Ovary (tissue), 10 donors: ENCODE measurements at places on chromosomes 3 and 15.
A peak's percentile ranks its signal among the peaks of the same experiment; 100 is the strongest.

- no peak for DNase-seq
Measured at GRCh38 chr3:20573175-20573574, 387.2 kb upstream of the SGO1 start.

DNA sequence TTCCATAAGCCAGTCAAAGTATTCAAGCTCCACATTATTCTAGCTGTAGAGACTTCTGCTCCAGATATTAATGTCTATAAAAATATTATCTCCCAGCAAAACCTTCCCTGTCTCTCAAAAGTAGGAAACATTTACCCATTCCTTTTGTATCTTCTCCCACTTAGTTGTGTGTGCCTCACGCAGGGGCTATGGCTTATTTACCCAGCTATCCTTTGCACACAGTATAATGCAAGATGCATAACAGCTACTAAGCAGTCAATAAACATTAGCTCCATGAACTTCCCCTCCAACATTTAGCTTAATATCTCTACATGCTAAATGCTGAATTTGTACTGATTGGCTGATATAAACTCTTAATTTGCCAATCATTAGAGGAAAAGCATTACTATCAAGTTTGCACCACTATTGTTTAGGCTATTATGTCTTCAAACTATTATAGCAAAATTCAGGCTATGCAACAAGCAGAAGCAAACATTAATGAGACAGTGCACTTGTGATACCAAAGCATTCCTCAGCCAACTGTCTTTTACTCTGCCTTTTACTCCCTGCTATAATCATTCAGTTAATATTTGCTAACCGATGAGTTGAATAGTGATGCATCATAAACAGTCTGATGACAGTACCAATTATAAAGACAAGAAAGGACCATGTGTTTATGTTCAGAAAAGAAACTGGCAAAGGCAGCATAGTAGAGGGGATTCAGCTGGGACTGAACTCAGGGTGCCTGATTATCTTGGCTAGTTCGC lies 81.2 kb downstream of the PLCH1 start:
- no peak for DNase-seq

DNA sequence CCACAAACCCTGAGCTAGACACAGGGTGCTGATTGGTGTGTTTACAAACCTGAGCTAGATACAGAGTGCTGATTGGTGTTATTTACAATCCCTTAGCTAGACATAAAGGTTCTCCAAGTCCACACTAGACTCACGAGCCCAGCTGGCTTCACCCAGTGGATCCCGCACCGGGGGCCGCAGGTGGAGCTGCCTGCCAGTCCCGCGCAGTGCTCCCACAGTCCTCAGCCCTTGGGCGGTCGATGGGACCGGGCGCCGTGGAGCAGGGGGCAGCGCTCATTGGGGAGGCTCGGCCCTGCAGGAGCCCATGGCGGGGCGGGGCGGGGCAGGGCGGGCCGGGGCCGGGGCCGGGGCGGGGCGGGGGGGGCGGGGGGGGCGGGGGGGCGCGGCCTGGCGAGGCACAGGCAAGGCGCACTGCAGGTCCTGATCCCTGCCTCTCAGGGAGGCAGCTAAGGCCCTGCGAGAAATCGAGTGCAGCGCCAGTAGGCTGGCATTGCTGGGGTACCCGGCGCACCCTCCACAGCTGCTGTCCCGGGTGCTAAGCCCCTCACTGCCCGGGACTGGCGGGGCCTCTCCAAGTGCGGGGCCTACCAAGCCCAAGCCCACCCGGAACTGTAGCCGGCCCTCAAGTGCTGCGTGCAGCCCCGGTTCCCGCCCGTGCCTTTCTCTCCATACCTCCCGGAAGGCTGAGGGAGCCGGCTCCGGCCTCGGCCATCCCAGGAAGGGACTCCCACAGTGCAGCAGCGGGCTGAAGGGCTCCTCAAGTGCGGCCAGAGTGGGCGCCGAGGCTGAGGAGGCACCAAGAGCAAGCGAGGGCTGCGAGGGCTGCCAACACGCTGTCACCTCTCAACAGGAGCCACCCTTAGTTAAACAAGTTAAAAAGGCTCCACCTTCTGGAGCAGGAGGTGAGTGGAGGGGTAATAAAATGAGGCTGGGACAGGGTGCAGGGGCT lies 9.8 kb upstream of the TMEM40 start:
- DNase-seq: no peak

- peak; percentile 49 for DNase-seq
Measured at GRCh38 chr15:81337713-81338157, 13.8 kb upstream of the STARD5 start.

DNA sequence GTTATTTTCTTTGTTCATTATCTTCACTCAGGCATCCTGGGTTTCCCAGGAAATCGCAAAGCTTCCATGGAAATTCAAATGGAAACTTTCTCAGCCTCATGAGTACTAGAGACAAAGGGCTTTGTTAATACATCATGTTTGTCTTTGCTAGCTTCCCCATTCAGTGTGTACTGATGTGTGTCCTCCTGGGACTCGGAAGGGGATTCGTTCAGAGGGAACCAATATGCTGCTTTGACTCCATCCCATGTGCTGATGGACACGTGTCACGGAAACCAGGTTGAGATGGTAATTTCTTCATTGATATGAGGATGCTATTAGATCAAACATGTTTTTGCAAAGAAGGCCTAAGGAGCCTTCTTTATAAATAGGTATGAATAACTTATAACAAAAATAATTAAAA lies 87.0 kb upstream of the KCNAB1 start:
- no peak for DNase-seq

DNA sequence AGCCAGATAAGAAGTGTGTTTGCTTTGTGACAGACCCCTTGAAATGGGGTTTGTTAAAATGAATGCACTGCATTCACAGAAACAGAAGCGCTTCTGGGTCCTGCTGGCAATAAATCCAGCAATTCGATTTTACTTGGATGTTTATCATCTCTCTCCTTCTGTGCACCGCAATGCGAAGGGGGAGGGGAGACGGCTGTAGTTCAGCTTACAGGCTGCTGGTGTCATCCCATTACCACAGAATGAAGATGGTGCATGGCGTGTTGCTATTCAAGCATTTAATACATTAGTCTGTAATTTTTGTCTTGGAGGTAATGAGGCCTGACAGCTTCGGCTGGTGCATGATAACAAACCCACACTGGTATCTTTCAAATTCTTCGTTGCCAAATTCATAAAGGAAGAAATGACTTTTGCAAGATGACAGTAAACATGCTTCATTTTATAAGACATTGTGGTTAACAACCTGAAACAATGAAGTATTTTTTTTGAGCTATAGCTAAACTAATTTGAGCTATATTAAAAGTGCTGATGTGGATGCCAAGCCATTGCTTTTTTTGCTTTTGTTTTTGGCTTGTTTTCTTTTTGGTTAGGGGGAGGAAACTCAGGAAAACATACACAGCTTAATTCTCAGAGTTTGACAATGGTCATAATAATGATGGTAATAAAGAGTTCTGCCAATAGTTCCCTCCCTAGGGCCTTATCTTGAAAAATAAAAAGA lies 418.3 kb downstream of the OTOL1 start:
- DNase-seq: peak; percentile 33

GRCh38 chr3:29933802-29934490 lies 653.1 kb downstream of the RBMS3 start:
- DNase-seq: no peak

- DNase-seq: no peak
Measured at GRCh38 chr3:124774327-124774718, 44.1 kb downstream of the UMPS start.

DNA sequence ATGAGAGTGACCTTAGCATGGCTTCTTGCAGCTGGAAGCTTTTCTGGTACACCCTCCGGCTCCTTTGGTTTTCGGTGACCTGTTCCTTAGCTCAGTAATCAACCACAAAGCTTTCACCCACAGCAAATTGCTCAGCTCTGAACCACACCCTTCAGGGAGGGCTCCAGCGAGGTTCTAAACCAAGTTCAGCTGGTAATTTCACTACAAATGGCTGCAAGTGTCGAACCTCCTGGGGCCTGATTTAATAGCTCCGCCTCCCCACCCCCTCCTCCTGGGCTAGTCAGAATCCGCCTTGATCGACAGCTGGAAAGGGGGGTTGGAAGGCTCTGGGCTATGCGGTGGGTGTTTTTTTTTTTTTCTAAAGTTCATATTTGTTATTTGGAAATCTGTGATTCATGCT lies 150.9 kb upstream of the MCTP2 start:
- DNase-seq: no peak

DNA sequence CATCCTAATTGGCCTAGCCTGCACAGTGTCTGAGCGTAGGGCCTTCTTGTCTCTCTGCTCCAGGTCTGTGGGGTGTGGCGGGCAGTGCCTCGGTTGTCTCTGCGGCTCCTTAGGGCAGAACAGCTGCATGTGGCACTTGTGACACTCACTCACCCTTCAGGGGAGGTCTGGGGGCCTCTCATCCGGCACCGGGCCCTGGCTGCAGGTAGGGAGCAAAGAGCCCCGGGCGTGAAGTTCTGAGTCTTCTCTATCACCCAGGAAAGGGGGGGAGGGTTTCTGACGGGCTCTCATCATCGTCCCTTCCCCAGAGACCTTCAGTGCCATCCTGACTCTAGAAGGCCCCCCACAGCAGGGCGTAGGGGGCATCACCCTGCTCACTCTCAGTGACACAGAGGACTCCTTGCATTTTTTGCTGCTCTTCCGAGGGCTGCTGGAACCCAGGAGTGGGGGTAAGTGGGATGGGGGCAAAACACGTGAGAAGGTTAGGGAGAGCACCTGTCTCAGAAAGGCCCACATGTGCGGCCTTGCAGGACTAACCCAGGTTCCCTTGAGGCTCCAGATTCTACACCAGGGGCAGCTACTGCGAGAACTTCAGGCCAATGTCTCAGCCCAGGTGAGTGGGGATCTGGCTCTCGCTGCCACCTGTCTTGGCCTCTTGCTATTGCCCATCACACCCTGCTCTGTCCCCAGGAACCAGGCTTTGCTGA lies 2.6 kb downstream of the CHRD start:
- no peak for DNase-seq

GRCh38 chr15:67180514-67181191 lies 73.8 kb downstream of the AAGAB start:
- no peak for DNase-seq

- no peak for DNase-seq
Measured at GRCh38 chr3:23804441-23805209, 1.1 kb upstream of the UBE2E1 start.

DNA sequence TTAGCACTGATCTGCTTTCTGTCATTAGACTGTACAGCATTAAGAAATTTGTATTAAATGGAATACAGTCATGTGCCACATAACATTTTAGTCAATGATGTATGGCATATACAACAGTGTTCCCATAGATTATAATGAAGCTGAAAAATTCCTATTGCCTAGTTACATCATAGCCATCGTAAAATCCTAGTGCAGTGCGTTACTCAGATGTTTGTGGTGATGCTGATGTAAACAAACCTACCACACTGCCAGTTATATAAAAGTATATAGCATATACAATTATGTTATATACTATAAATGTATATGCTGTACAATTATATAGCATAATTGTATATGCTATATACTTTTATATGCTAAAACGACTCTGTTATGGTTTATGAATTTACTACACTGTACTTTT lies 41.7 kb downstream of the APH1B start:
- no peak for DNase-seq

DNA sequence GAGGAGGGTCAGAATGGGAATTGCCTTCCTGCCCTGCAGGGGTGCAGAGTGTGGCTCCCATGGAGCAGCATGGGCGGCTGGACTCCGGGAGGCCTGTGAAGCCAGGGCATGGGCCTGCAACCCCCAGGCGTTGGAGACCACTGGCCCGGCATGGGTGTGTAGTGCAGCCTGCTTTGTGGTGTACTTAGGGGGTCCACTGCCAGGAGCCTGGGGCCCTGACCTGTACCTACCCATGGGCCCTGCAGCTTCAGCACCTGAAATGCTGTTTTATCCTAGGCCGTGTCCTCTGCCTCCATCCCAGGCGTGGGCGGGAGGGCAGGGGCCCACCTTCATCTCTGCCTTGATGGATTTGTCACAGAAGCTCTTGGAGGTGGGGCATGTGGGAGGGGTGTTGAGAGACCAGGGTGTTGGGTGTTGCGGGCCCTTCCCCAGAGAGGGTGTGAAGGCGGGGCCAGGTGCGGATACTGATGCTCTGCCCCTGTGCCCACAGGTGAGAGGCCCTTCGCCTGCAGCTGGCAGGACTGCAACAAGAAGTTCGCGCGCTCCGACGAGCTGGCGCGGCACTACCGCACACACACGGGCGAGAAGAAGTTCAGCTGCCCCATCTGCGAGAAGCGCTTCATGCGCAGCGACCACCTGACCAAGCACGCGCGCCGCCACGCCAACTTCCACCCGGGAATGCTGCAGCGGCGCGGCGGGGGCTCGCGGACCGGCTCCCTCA lies 45.0 kb downstream of the KLF13 start:
- DNase-seq: no peak

- no peak for DNase-seq
Measured at GRCh38 chr15:91254766-91255165, 154.7 kb downstream of the SV2B start.

DNA sequence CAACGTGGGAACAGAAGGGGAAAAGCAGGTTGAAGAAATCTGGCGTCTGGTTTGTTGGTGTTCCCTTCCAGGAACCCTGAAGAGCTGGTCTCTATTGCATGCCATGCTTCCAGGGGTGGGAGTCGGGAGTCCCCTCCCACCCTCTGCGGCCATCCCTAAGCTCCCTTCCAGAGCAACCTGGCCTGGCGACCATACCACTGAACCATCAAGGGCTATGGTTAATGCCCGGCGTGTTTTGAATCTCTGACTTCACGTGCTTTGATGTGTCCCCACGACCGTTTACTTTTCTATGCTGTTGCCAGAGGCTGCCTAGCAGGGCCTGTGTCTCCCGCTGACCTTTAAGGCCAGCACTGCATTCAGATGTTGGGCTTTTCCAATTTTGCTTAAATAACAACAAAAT lies 696 bp upstream of the SNRK start:
- DNase-seq: peak; percentile 42

GRCh38 chr3:61520966-61521628 lies 40.3 kb upstream of the PTPRG start:
- DNase-seq: no peak

DNA sequence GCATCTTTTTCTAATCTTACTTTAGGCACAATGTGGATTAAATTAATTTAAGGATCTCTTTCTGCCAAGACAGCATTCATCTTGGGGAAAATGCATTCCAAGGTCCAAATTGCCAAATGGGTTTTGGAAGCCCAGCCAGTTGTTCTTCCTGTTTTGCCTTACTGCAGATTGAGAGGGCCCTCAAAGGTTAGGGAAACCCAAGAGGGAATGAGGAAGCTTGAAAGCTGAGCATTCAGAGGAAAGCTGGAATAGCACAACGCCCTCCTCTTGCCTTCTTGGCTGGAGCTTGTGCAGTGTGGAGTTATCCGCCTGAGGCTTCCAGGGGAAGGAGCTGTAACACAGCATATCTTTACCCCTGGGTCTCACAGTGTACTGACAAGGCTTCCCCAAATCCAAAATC lies 18.2 kb upstream of the SACM1L start:
- no peak for DNase-seq

- DNase-seq: no peak
Measured at GRCh38 chr3:158782283-158782989, 19.4 kb upstream of the MFSD1 start.

DNA sequence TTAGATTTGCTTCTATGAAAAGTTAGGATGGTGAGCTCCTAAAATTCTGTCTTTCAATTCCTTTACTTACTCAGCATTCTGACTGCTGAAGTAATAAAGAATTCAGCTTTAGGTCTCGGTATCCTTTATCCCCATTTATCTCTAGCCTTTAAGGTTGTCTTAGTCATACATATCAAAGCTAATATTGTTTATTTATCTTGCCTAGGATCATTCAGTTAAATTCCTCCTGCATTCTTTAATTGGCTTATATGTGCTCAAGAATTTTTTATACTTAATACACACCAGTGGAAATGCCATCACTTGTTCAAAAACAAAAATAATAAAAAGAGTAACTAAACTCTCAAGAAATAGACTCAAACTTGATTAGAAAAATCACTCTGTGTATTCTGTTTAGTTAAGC lies 507.0 kb downstream of the ZPLD1 start:
- DNase-seq: no peak

GRCh38 chr15:85037641-85038040 lies 56.0 kb downstream of the PDE8A start:
- DNase-seq: no peak
